ENCODE measurements at places on chromosomes 5 and 9. TPM values are rescaled to one million over a fixed set of nuclear protein-coding genes. Genes with fewer than 3 reads are reported as not detected.

- H3K4me3 ChIP-seq = no peak overlapping the region
- peaks cover 53% of the 10 kb centered on the region for H3K36me3 ChIP-seq
- H3K27me3 ChIP-seq = no peaks in the 10 kb centered on the region
These were observed 37.9 kb downstream of the AHRR start for GRCh38 chr5:359301-359897.

GRCh38 chr5:139368613-139369012 is 14.5 kb downstream of the SLC23A1 start:
- peaks cover 40% of the 10 kb centered on the region for H3K36me3 ChIP-seq
- no peak overlapping the region for H3K4me3 ChIP-seq
- no peak for DNase-seq
- H3K4me1 ChIP-seq = peaks cover 15% of the 10 kb centered on the region

DNA sequence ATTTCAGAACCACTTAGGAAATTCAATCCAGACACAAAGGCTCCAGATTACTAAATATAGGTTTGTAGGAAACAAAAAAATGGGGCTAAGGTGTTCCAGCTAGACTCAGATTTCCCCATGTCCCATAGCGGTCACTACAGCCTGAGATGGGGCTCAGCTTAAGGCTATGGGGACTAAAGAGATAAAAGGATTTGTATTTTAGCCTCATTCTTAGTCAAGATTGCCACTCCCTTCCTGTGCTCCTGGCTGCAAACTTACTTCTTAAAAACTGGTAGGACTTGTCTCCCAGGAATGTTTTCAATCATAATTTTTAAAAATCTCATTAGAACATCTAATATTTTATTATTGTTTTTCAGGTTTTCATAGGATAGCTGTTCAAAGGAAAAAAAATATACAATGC is 253.8 kb upstream of the DAB2 start:
- peaks cover 25% of the 10 kb centered on the region for H3K27me3 ChIP-seq
- DNase-seq = no peak
- H3K27ac ChIP-seq = no peak overlapping the region
- H3K4me1 ChIP-seq = no peaks in the 10 kb centered on the region

DNA sequence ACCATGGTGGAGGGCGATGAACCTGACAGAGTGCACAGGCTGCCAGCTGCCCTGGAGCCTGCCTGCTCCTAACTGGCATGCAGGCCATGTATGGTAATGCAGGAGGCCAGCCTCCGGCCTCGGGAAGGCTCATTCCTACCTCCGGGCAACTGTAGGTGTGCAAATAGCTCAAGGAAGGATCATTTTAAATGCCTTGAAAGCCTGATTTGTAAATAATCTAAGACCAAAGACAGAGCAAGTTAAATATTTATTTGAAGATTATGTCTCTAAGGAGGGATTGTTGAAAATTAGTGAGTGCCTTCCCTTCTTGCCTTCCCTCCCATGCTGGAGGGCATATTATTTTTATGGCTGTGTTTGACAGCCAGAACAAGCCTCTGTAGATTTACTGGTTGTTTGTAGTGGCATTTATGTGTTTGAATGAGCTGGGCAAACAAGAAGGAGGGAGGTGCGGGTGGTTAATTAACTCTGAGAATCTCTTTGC is 285.7 kb upstream of the TUT7 start:
- H3K36me3 ChIP-seq = no peaks in the 10 kb centered on the region
- H3K27ac ChIP-seq = no peak overlapping the region
- no peaks in the 10 kb centered on the region for H3K4me1 ChIP-seq
- H3K4me3 ChIP-seq = no peak overlapping the region
- H3K27me3 ChIP-seq = peaks cover 2% of the 10 kb centered on the region

DNA sequence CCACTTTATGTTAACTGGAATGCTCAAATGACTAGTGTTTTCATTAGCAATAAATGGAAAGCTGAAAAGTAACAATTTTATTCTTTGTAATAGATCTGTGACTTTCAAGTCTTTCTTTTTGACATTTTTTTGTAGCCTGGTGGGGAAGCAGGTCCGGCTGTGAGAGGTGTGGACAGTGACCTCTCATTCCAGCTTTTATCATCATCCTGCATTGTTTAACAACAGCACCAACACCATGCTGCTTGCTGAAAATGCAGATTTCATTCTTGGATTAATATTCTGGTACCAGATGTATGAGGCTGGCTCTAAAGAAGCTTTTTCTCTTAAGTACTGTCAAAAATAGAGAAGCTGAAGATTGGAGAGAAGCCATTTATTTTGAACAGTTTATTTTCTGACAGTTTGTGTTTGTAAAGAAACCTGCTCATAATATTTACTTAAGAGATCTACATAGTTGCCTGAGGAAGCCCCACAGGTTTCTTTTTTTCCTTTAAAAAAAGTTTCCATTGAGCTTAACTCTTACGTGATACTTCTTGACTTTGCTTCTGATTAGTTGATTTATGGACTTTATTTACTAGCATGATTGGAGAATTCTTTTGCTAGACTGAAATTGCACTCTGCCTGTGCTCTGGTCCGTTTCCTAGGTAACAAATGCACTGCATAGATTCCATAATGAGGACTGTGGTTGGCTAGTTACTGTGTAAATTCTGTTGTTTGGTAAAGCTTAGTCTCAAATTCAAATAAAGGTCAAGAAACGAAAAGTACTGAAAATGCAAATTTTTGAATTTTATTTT is 3.4 kb downstream of the KIAA1958 start:
- DNase-seq = no peak
- no peak overlapping the region for H3K4me3 ChIP-seq
- H3K27me3 ChIP-seq = no peaks in the 10 kb centered on the region
- H3K4me1 ChIP-seq = peaks cover 39% of the 10 kb centered on the region
- H3K27ac ChIP-seq = no peak overlapping the region
- H3K36me3 ChIP-seq = peaks cover 25% of the 10 kb centered on the region

GRCh38 chr5:111392181-111392580 is 120.2 kb downstream of the STARD4 start:
- no peak for DNase-seq
- H3K27me3 ChIP-seq = no peaks in the 10 kb centered on the region
- H3K27ac ChIP-seq = no peak overlapping the region
- H3K4me3 ChIP-seq = no peak overlapping the region
- H3K4me1 ChIP-seq = peaks cover 1% of the 10 kb centered on the region

DNA sequence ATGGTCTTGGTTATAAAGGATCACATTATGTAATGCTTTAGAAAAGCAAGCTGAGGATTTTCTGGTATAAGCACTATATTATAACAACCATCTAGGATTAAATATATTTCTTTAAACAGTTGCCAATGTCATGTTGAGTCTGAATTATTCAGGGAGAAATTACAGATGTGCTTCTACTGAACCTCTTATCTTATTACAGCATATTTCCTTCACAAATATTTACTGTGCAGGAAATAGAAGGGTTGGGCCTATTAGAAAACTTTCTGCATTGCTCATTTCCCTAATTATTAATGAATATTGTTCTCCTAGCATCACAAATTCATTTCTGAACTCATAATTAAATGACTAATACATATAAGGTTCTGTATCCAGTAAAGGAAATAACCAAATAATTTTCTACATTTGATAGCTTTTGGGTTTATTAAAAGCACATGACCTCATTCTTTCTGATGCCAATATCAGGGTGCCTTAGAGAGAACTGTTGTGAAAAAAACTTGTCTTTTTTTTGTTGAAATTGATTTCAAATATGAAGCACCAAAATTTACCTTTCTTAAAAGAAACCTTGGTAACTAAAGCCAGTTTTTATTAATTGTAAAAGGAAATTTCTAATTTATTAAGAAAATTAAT is 476.8 kb upstream of the PTGER4 start:
- H3K36me3 ChIP-seq = peaks cover 2% of the 10 kb centered on the region
- H3K27ac ChIP-seq = no peak overlapping the region
- H3K4me3 ChIP-seq = no peak overlapping the region
- H3K4me1 ChIP-seq = peaks cover 2% of the 10 kb centered on the region

DNA sequence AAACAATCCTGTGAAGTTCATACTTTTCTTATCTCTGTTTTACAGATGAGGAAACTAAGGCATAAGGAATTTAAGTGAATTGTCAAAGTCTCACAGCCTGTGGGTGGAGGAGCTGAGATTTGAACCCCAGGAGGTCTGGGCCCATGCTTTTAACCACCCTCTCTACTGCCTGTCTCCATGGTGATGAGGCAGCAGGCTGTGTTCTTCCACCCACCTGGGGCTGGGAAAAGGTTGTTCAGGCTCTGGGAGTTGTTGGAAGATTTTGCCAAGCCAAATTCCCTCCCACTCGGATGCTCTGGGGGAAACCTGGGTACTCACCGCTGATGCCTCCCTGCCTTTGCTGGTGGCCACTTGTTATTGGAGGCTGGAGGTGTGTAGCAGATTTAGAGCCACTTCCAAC is 18.3 kb upstream of the SYNPO start:
- no peak overlapping the region for H3K27ac ChIP-seq
- H3K27me3 ChIP-seq = peaks cover 20% of the 10 kb centered on the region
- no peaks in the 10 kb centered on the region for H3K36me3 ChIP-seq
- peaks cover 9% of the 10 kb centered on the region for H3K4me1 ChIP-seq
- no peak overlapping the region for H3K4me3 ChIP-seq
- no peak for DNase-seq

DNA sequence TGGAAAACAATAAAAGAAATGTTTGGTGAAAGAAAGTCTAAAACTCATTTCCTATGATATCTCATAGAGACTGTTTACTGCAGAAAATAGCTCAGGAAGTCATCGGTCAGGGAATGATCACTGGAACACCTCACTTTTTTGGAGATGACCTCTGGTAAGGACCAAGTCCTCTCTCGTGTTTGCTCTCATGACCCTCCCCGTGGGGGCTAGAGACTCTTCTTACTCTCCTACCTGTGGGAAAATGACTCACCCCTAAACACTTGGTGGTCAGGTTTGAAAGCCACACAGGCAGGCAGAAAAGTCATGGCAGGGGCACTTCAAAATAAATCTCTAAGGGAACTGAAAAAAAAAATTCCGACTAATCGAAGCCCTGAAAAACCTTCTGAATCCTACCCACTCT is 48.2 kb downstream of the FAM240B start:
- peaks cover 10% of the 10 kb centered on the region for H3K4me1 ChIP-seq
- DNase-seq = no peak
- H3K4me3 ChIP-seq = no peak overlapping the region
- no peak overlapping the region for H3K27ac ChIP-seq
- no peaks in the 10 kb centered on the region for H3K27me3 ChIP-seq

- no peaks in the 10 kb centered on the region for H3K36me3 ChIP-seq
- no peak overlapping the region for H3K27ac ChIP-seq
- no peak overlapping the region for H3K4me3 ChIP-seq
- DNase-seq = no peak
These were observed 726.1 kb upstream of the WWC1 start for GRCh38 chr5:167565189-167565954.

DNA sequence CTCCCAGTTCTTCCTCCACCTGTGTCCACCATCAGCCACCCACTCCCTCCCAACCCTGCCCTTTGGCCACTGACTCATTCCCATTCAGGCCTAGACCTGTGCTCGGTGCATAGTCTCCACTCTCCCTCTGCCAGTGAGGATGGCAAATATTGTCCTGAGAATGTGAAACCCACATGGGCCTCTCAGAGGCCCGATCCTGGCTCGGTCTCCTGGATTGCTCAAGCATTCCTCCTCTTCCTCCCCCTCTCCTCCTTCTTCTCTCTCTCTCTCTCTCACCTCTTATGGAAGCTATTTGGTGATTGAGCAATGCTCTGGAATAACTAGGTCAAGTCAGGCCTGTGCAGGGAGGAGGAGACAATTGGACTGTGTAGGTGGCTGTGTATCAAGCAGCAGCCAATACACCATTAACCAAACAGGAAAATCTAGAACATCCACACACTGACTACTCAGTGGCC is 99.9 kb downstream of the KLF4 start:
- DNase-seq = no peak
- H3K4me3 ChIP-seq = no peak overlapping the region
- H3K36me3 ChIP-seq = no peaks in the 10 kb centered on the region
- no peaks in the 10 kb centered on the region for H3K27me3 ChIP-seq

DNA sequence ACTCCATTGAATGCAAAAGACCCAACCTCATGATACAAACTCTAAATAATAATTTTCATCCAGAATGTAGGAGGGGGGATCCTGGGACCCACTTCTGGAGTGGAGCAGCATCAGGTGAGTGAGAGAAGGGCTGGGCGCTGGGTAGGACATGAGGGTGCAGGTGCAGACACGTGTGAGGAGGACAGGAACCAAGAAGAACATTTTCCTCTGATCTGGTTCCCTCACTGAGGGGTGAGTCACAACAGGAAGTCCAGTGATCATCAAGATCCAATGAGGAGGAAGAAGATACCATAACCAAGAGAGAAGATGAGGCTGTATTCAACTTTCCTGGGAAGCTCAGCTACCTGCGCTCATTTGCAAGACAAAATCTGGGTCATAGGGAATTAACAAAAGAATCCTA is 57.4 kb downstream of the SFXN1 start:
- H3K36me3 ChIP-seq = peaks cover 4% of the 10 kb centered on the region
- no peaks in the 10 kb centered on the region for H3K27me3 ChIP-seq
- H3K4me1 ChIP-seq = peaks cover 40% of the 10 kb centered on the region
- H3K4me3 ChIP-seq = no peak overlapping the region

- no peak overlapping the region for H3K27ac ChIP-seq
- H3K4me1 ChIP-seq = no peaks in the 10 kb centered on the region
- DNase-seq = no peak
- H3K27me3 ChIP-seq = peaks cover 4% of the 10 kb centered on the region
- H3K36me3 ChIP-seq = no peaks in the 10 kb centered on the region
- no peak overlapping the region for H3K4me3 ChIP-seq
These were observed 248.4 kb downstream of the PLK2 start for GRCh38 chr5:58211441-58211840.

GRCh38 chr5:173138707-173139106 is 5.6 kb upstream of the BNIP1 start:
- H3K27me3 ChIP-seq = no peaks in the 10 kb centered on the region
- H3K4me3 ChIP-seq = no peak overlapping the region
- no peak for DNase-seq
- peaks cover 1% of the 10 kb centered on the region for H3K36me3 ChIP-seq
- no peak overlapping the region for H3K27ac ChIP-seq
- no peaks in the 10 kb centered on the region for H3K4me1 ChIP-seq

DNA sequence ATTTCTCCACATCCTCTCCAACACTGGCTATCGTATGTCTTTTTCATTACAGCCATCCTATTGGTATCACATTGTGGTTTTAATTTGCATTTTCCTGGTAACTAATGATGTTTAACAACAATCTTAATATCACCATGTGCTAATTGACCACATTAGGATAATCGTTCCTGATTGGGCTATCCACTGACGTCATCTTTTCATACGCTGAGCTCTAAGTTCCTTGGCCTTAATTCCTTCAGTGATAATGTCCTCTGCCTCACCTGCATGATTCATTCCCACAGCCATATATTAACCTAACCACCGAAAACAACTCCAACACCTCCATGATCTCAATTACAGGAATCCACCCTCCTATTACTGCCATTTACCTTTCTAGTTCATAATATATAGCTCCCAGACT is 547.9 kb upstream of the BRINP1 start:
- no peak for DNase-seq
- H3K4me1 ChIP-seq = no peaks in the 10 kb centered on the region
- H3K36me3 ChIP-seq = no peaks in the 10 kb centered on the region
- H3K27me3 ChIP-seq = no peaks in the 10 kb centered on the region

GDA gene
- total RNA-seq = not detected

CTXN3 gene
- not detected for total RNA-seq

IFNA21 gene
- not detected for total RNA-seq

LCN12 gene
- total RNA-seq = 3.5 TPM

MEGF10 gene
- not detected for total RNA-seq

Measured in activated CD4-positive, alpha-beta T cell treated with anti-CD3 and anti-CD28 coated beads, Interleukin-2, amount 10 ng/mL, durations not matched to agents 7 days and 5 days (primary cell).